GM18507 (cell line): ENCODE measurements at places on chromosomes 1 and 21.

GRCh38 chr1:220221670-220222069, 50.6 kb downstream of the RAB3GAP2 start:
- no peak for DNase-seq

DNA sequence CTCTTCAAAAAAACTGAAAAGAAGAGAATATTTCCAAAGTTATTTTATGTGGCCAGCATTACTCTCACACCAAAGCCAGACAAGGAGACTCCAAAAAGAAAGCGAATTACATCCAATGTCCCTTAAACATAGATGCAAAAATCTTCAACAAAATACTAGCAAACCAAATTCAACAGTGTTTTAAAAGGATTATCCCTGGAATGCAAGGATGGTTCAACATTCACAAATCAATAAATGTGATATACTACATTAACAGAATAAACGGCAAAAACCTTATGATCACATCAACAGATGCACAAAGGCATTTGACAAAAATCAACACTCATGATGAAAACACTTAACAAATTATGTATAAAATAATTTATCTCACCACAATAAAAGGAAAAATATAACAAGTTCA, 207.8 kb downstream of the DENND1B start:
- no peak for DNase-seq

- DNase-seq: peak; percentile 46
Observed at GRCh38 chr1:9009438-9010370, 16.5 kb downstream of the SLC2A7 start.

DNA sequence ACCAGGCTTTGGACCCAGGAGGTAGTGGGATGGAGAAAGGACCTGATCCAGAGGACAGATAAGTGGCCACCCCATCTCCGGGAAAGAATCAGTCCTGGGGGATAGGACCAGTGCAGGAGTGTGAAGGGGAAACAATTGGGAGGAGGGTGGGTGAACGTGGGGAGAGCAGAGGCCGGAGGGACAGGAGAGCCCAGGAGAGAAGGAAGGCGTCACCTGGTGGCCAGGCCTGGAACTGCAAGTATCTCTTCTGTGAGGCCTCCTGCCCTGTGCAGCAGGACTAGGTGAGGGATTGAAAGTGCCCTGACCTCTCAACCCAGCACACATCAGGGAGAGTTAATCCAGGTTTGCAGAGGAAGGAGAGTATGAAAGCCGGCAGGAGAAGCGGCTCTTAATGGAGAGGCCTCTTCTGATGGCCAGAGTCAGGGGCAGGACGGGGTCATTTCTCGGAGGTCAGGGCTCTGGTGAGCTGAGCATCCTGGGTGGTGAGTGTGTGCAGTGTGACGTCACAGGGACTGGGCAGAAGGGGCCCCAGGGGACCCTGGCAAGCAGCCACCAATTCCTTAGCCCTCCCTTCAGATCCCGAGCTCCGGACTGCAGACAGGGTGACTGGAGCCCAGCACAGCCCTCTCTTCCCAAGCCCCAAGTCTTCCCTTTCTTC, 9.2 kb upstream of the LAD1 start:
- peak; percentile 78 for DNase-seq

GRCh38 chr1:45329445-45329844, 2.8 kb downstream of the HPDL start:
- no peak for DNase-seq

DNA sequence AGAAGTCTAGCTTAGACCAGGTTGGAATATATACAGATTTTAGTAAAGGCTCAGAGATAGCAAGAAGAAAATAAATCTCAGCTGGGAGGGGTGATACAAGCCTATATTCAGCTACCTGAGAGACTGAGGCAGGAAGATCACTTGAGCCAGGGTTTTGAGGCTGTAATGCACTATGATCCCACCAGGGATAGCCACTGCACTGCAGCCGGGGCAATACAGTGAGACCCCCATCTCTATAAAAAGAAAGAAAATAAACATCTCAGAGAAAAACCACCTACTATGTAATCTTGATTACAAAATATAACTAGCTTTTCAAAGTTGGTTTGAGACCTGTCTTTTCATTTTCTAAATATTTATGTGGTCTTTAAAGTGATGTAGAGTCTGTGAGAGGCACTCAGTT, 47.7 kb downstream of the IL23R start:
- no peak for DNase-seq

GRCh38 chr1:25863486-25864262, 4.4 kb upstream of the AUNIP start:
- DNase-seq: no peak

GRCh38 chr1:164748253-164748899, 189.4 kb downstream of the PBX1 start:
- no peak for DNase-seq

DNA sequence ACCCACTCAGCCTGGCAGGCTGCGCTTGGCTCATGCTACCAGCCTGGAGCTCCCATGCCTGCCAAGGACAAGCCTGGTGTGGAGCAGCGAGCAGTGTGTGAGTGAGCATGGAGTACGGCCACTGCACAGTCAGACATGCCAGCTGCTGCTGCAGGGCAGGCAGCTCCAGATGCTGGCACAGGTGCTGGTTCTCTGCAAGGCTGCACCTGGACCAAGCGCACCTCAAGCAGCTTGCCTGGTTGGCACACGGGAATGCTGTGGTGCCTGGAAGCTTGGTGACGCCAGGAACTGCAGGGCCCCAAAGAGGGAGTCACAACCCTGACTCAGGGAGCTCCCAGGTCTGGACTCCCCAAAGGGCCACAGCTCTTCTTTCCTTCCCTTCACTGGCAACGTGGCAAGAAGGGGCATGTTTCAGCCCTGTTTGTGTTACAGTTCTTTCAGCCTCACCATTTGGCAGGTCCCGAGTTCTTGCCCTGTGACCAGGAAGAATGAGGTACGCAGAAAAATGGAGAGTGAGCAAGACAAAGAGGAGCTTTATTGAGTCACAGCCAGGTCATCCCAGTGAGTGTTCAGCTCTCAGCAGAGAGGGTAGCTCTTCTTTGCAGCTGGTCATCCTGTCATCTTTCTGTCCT, 26.1 kb downstream of the ACOT7 start:
- DNase-seq: no peak
